Posterior cingulate gyrus (tissue), 11 donors: ENCODE measurements at places on chromosomes 11 and 22.

- DNase-seq = no peak
Observed at GRCh38 chr11:96658436-96658835, 268.6 kb downstream of the JRKL start.

DNA sequence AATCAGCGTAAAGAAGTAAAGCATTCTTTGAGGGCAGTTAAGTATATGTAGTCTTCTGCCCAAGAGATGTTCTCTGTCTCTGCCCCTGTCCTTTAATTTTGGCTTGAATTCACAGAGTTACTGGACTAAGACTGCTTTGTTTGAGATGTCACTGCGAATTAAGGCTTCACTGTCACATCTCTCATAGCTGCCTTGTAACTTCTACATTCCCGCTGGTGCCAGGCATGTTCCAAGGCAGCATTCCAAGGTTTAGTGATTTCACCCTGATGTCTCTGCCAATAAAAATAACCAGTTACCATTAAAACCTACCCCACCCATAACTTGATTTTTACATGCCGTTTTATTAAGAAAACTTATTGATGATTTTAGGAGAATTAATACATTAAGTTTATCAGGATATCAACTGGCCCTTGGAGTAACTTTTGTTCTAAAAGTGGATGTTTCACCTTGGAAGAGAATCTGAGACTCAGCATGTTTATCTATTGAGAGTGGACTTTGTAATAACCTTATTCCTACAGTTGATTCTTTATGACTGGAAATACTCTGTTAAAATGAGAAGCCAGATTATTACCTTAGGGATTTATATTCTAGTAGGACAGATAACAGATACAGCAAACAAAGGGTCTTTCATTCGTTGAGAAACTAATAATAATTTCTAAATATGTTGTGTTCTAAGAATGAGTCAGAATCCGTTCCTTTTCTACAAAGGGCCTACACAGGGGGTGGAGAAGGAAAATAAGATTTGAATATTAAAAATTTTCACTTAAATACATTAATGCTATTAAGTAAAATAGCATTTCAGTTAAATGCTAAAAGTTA is 110.2 kb downstream of the UVRAG start:
- DNase-seq = peak; percentile 17

DNA sequence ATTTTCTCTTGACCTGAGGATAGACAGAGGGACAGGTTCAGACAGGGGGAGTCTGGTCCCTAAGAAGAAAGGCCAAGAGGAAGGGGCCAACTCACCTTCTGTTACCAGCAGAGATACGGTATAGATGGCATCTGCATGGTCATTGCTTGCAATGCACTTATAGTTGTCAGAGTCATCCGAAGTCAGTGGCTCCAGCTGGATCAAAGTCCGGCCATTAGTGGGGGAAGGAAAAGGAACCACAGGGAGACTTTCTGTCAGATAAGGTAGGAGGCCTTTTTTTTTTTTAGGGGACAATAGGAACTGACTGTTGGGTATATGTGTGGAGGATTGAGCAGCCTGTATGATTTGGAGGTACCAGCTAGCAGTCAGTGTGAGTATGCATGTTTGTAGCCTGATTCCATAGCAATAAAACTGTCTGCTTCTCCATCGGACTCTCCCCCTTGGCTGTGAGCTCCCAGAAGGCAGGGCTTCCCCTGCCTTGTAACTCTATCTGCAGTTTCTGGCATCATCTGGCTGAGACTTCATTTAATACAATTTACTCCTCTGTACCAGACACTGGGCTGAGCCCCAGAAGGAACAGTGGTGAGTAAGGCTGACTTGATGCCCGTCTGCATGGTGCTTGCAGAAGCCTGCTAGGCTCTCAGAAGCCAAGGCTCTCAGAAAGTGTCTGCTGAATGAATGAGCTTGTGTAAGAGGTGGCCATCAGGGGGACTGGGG is 5.7 kb downstream of the IGSF22 start:
- peak; percentile 93 for DNase-seq

- no peak for DNase-seq
Observed at GRCh38 chr11:70696076-70696475, 297.7 kb downstream of the CTTN start.

GRCh38 chr11:106763501-106763900 is 254.8 kb downstream of the GUCY1A2 start:
- no peak for DNase-seq

- no peak for DNase-seq
Observed at GRCh38 chr22:17435375-17435774, 66.1 kb downstream of the CECR2 start.

- DNase-seq = peak; percentile 55
Observed at GRCh38 chr22:20429254-20430100, 8.1 kb downstream of the SCARF2 start.

DNA sequence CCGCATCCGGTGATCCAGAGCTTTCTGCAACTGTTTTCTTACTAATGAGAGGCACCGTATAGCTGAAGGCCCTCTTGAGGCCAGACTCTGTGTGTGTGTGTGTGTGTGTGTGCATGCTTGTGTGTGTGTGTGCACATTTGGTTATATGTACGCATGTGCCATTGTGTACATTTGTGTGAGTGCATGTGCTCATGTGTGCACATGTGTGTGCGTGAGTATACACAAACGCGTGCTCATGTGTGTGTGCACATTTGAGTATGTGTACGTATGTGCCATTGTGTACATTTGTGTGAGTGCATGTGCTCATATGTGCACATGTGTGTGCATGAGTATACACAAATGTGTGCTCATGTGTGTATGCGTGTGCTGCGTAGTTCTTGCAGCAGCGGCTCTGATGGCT is 12.3 kb upstream of the FGF19 start:
- DNase-seq = no peak

DNA sequence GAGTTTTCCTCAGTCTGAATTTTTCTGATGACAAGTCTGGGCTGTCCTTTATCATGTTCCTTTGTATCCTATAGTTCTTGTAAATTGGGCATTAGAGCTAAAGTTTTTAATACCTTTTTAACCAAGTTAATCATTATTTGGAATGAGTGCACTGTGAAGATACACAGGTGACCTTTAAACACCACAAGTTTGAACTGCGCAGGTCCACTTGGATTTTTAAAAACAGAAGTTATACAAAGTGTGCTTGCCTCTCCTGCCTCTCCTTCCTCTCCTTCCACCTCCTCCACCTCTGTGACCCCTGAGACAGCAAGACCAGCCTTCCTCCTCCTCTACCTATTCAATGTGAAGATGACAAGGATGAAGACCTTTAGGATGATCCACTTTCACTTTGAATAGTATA is 4.4 kb upstream of the TCP11L1 start:
- no peak for DNase-seq

- no peak for DNase-seq
Observed at GRCh38 chr22:26524870-26525269, 12.6 kb upstream of the TFIP11 start.

DNA sequence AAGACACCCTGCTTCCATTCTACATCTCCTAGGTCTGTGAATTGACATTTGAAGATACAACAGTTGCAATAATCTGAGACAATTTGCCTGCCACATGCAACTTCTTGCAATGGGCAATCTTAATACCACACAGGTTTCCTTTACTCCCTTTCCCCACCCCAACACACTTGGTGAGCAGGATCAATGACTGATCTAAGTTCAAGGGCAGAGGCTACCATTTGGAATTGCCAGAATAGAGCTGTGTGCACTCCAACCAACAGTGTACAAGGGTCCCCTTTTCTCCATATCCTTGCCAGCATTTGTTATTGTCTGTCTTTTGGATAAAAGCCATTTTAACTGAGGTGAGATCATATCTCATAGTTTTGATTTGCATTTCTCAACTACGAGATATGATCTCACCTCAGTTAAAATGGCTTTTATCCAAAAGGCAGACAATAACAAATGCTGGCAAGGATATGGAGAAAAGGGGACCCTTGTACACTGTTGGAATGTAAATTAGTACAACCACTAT is 2.9 kb upstream of the NNMT start:
- no peak for DNase-seq

- no peak for DNase-seq
Observed at GRCh38 chr11:46711303-46711702, 7.7 kb upstream of the F2 start.

DNA sequence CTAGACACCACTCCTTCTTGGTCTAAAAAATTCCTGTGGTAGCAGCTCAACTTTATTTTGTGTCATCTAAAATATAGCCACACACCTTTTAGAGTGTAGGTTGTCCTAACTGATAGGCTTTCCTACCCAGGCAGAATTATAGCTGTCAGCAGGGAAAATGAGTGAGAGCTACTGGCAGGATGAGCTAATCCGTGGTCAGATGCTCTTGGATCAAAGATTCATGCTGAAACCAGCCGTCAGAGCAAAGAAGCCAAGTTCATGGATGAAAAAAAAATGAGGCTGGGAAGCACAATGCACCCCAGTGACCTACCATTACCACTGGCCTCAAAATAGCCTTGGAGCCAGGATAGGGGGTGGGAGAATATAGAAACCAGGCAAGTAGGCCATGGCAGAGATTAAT is 113.1 kb upstream of the BLID start:
- DNase-seq = no peak

- peak; percentile 92 for DNase-seq
Observed at GRCh38 chr11:131584785-131585592, 214.6 kb downstream of the NTM start.

GRCh38 chr11:116492600-116492999 is 280.2 kb downstream of the BUD13 start:
- no peak for DNase-seq

GRCh38 chr11:68002938-68003845 is 705 bp downstream of the UNC93B1 start:
- no peak for DNase-seq

DNA sequence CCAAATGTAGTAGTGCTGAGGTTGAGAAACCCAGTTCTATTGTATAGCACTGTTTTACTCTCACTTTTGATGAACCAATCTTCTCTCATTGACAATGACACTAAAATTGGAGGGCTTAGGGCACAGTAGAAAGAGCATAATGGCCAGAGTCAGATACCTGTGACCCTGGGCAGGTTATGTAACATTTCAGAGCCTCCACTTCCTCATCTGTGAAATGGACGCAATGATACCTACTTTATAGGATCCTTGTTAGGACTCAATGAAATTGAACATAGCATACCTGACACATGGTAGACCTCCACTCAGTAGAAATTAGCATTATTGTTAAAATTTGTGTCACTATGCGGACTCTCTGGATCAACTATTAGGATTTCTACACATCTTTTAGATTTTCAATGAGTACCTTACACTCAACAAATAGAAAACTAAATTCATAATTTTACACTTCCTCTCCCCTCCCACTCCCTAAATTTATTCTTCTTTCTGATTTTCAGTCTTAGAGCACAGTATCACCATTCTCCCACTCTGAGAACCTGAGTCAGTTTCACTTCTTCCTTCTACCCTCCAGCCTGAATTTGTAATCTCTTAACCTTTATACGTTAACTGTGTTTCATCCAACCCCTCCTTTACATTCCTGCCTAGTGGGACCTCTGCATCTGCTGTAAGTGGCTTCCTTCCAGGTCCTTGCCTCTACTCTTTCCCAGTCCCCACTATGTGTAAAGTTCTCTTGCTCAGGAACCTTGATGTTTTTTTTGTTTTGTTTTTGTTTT is 78.3 kb downstream of the MICAL2 start:
- DNase-seq = no peak

DNA sequence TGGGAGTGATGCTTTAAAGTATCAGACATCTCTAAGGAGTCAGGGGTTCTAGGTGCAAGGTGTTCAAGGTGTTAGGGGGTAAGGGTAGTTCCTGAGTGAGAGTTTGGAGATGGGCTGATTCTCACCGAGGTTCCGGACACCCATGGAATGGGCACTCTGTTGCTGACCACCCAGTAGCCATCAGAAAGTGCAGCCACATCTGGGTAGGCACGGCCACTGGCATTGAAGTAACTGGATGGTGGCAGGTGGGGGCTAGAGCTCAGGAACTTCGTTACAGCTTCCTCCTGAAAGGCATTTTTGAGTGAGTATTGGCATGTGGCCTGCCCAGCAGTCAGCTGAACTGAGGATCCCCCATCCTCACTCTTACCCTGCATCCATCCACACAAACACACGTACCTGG is 3.0 kb upstream of the TAF10 start:
- DNase-seq = no peak

GRCh38 chr11:75465701-75466531 is 32.9 kb upstream of the KLHL35 start:
- DNase-seq = no peak

GRCh38 chr11:21653951-21654421 is 538.9 kb upstream of the ANO5 start:
- DNase-seq = no peak

GRCh38 chr11:122751292-122752070 is 86.8 kb upstream of the CRTAM start:
- DNase-seq = no peak

DNA sequence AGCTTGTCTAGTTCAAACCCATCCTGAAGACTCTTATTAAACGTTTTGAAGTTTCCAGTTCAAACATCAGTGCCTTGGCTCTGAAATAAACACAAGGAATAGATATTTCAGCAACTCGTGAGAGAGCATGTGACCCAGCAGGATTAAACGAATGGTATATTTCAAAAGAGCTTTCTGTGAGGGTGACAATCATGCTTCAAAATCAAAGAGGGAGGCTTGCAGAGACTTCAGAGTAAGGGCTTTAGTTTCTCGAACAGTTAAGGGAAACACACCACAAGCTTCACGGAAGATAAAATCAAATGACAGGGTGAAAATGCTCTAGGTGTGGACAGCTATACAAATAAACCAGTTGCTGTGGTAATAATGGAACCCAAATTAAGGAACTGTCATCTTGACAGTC is 1.4 kb downstream of the HPS4 start:
- DNase-seq = no peak

GRCh38 chr22:47116426-47117341 is 354.2 kb downstream of the TBC1D22A start:
- DNase-seq = peak; percentile 80

DNA sequence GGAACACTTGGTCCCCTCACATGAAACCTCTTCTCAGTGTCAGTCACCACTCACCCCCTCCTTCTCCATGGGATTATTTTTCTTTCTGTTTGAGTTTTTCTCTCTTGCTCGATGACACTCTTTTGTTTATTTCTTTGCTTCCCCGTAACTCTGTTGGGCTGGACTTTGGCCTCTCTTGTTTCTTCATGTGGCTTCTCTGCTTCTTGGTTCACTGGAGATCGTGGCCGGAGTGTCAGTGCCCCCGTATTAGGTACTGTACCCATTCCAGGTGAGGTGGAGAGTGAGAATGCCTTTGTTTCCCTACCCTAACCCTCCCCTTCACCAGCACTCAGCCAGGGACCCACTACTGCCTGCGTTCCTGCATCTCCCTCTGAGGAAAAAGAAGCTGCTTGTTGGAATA is 32.5 kb downstream of the CYB5R2 start:
- DNase-seq = no peak
